ENCODE measurements at places on chromosomes 1 and 21. TPM values are rescaled to one million over a fixed set of nuclear protein-coding genes. Genes with fewer than 3 reads are reported as not detected.

DNA sequence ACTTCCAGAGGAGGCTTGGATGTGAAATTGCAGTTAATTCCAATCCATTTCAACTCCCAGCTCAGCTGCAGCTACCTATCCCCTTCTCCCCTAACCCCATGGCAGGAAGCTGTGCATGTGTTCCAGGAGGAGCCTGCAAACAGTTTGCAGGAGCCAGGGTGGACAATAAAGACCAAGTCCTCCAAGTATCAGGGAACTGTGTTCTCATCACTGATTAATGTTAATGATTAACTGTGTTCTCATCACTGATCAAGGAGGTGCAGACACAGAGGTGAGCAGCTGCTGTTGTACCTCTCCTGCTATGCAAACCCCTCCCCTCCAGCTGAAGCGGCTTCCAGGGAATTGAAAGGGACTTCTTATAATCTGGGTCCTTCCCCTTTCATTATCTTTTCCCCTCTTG lies 19.2 kb downstream of the CLDN19 start:
- peaks cover 26% of the 10 kb centered on the region for H3K36me3 ChIP-seq
- H3K27ac ChIP-seq, result no peak overlapping the region
- DNase-seq, result no peak
- no peak overlapping the region for H3K4me3 ChIP-seq

DNA sequence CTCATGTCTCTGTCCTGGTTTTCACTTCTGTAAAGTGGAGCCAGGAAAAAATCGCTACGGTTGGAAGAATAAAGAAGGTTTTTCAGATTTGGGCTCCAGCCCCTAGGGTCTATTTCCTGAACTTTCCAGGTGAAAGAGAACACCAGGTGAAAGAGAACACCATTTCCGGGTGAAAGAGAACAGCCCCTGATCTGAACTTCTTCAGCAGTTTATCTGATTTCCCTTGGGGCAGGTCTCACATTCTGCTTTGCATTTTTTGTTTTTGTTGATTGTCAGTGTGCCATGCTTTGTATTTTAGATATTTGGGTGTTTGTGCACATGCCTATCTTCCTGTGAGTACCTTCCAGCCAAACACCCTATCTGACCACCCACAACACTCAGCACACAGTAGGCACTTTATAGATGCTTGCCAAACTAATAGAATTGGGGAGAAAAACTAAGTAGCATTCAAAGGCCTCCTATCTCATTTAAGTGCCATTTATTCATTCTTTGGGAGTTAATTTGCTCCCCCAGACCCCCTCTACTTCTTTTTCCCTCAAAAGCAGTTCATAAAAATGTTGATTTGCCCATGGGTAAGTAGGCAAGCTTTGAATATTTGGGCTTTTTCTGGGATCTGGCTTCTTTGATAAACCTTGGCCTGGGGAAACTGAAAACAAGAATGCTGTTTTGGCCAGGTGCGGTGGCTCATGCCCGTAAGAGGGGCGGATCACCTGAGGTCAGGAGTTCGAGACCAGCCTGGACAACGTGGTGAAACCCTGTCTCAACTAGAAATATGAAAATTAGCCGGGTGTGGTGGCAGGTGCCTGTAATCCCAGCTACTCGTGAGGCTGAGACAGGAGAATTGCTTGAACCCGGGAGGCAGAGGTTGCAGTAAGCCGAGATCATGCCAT lies 2.2 kb downstream of the NAV1 start:
- no peak overlapping the region for H3K27ac ChIP-seq
- DNase-seq, result no peak
- no peak overlapping the region for H3K4me3 ChIP-seq
- peaks cover 12% of the 10 kb centered on the region for H3K4me1 ChIP-seq
- H3K36me3 ChIP-seq, result no peaks in the 10 kb centered on the region

GRCh38 chr1:77590651-77591050 lies 91.8 kb downstream of the ZZZ3 start:
- no peak overlapping the region for H3K27ac ChIP-seq
- peaks cover 25% of the 10 kb centered on the region for H3K36me3 ChIP-seq
- no peak overlapping the region for H3K4me3 ChIP-seq
- no peaks in the 10 kb centered on the region for H3K27me3 ChIP-seq
- H3K4me1 ChIP-seq, result peaks cover 9% of the 10 kb centered on the region

DNA sequence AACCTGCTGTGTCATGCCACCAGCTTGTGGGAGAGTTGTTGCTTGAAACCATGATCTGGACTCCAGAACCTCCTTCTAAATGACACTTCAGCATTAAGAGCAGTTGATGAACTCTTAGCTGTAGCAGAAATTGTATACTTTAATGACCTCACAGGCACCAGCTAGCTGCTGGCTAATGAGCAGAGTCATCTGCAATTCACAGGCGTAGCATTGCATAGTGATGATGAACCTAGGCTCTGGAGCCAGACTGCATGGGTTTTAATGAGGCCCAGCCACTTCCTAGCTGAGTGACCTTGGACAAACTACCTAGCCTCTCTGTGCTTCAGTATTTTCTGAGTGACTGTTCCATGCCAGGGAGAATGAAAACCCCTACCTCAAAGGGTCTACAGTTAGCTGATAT lies 407.1 kb downstream of the LMO4 start:
- no peaks in the 10 kb centered on the region for H3K36me3 ChIP-seq
- no peak overlapping the region for H3K27ac ChIP-seq
- no peak for DNase-seq
- H3K4me1 ChIP-seq, result no peaks in the 10 kb centered on the region

SYT14 gene
- not detected for total RNA-seq

- H3K27ac ChIP-seq, result no peak overlapping the region
- peaks cover 42% of the 10 kb centered on the region for H3K36me3 ChIP-seq
- no peak overlapping the region for H3K4me3 ChIP-seq
- DNase-seq, result no peak
- H3K4me1 ChIP-seq, result peaks cover 22% of the 10 kb centered on the region
Observed at GRCh38 chr21:33968995-33969348, 53.4 kb upstream of the ATP5PO start.

DNA sequence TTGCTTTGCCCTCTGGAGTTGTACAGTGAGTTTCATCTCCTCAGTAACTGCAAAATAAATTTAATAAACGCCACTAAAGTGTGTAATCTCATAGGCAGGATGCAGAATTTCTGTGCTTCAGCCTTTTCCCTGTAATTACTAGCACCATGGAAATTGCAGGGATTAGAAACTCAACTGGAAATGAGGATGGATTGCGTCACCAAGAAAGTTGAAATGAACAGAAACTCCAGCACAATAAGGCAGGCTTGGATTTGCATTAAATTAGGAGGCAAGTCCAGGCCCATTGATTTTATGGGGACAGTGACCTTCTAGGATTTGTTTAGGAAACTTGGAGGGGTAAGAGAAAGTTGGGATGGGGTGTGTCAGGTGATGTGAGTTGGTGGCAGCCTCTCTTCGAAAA lies 197.5 kb downstream of the PTPRU start:
- no peak for DNase-seq
- H3K27ac ChIP-seq, result no peak overlapping the region
- H3K36me3 ChIP-seq, result no peaks in the 10 kb centered on the region
- no peaks in the 10 kb centered on the region for H3K27me3 ChIP-seq
- H3K4me3 ChIP-seq, result no peak overlapping the region

KCNE2 gene
- total RNA-seq, result not detected

DNA sequence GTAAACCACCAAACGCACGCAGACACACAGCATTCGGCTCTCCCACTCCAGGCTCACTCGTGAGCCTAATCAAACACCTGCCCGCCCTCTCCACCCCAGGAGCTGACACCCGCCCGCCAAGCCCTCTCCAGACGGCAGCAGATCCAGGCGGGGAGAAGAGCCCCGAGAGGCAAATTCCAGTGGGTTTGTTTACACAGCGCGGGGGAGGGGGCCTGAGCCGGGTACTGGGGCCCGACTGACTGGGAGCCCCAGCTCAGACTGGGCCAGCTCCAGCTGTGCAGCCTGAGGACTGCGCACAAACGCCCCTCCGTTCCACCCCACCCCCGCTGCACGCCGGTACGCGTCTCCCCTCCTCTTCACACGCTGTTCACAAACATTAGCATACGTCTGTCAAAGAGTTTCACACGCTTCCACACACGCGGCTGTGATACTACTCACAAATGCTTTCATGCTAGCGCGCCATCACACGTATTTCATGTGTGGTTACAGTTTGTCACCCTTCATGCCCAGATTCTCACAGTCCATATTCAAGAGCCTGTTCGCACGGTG lies 1.0 kb upstream of the EFNA1 start:
- peak; percentile 77 for DNase-seq
- no peak overlapping the region for H3K27ac ChIP-seq
- H3K36me3 ChIP-seq, result no peaks in the 10 kb centered on the region
- H3K4me1 ChIP-seq, result peaks cover 25% of the 10 kb centered on the region

DNA sequence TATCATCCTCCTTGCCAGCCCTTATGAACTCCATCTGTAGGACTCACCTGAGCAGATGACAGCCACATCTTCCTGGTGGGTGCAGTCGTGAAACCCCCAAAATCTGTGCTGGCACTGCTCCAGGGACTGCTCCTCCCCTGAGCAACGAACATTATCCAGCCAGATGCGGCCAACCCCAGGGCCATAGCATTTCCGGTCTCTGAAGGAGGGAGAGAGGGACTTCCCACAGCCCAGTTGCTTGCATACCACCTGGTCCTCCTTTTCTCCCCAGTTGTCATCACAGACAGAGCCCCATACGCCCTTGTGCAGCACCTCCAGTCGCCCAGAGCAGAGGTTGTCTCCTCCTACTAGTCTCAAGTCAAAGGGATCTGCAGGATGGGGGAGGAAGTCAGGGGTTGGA lies 8.5 kb downstream of the CD5L start:
- H3K27ac ChIP-seq, result no peak overlapping the region
- H3K4me3 ChIP-seq, result no peak overlapping the region
- H3K27me3 ChIP-seq, result peaks cover 4% of the 10 kb centered on the region
- no peaks in the 10 kb centered on the region for H3K4me1 ChIP-seq

ADGRL2 gene
- 0.17 TPM for total RNA-seq

GUCA2A gene
- total RNA-seq, result not detected

DNA sequence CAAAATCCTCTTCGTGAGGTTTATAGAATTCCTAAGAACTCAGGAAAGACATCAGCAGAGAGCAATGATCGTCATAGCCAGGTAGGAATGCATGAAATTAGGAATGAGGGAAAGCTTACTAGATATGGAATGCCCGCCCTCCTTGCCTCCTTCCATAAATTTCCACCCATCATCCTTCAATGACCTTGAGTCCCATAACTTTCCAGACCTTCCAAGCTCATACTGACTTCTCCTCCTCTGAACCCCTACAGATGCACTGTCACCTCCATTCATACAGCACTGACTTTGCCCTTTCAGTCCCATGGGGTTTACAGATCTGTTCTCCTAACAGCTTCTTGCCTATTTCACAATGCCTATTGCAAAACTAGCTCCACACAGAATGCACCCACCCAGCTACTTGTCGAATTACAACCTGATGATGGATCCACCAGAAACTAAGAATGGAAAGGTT lies 23.8 kb upstream of the PPP1R15B start:
- no peaks in the 10 kb centered on the region for H3K27me3 ChIP-seq
- H3K27ac ChIP-seq, result no peak overlapping the region
- no peak for DNase-seq

DNA sequence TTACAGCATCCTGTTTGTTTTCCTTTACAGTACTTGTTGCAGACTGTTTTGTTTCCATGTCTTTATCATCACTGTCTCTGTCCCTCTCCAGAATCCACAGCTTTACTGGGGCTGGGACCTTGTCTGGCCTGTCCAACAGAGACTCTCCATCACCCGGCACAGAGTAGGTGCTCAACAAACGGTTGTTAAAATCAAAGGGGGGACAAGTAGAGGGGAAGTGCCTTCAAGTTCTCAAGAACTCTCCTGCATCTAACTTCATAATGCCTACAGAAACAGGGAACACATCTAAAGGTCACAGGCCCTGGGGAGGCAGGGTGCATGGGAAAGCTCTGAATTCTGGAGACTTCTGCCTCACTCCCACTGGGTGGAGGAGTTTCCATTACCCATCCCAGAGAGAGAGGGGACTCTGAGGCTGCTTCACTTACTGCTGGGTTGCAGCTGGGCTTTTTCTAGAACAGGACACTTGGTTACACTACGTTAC lies 2.3 kb upstream of the ECE1 start:
- H3K36me3 ChIP-seq, result peaks cover 14% of the 10 kb centered on the region
- no peaks in the 10 kb centered on the region for H3K27me3 ChIP-seq
- peaks cover 71% of the 10 kb centered on the region for H3K4me1 ChIP-seq

SLC30A2 gene
- not detected for total RNA-seq

- no peaks in the 10 kb centered on the region for H3K4me1 ChIP-seq
- H3K4me3 ChIP-seq, result no peak overlapping the region
Observed at GRCh38 chr1:2353551-2354438, 37.6 kb downstream of the MORN1 start.

DNA sequence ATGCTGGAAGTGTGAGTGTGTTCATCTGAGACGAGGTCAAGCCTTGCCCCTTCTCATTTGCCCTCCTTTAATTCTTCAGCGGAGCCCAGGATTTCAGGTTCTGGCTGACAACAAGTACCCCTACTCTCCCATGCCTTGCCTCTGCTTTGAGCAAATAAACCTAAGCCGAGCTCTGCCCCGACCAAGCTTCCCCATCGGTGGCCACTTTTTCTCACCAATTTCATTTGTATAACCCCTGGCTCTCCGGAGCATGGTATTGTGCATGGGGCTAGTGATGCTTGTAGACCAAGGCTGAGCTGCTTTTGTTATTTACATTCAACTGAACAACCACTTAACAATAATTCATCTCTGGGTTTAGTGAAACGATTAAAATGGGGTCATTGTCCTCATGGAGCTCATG lies 100.2 kb upstream of the RAB3GAP2 start:
- no peak overlapping the region for H3K4me3 ChIP-seq
- no peak overlapping the region for H3K27ac ChIP-seq
- H3K4me1 ChIP-seq, result no peaks in the 10 kb centered on the region
- no peaks in the 10 kb centered on the region for H3K27me3 ChIP-seq
